ENCODE measurements at places on chromosomes 4 and X.
A peak's percentile ranks its signal among the peaks of the same experiment; 100 is the strongest.

DNA sequence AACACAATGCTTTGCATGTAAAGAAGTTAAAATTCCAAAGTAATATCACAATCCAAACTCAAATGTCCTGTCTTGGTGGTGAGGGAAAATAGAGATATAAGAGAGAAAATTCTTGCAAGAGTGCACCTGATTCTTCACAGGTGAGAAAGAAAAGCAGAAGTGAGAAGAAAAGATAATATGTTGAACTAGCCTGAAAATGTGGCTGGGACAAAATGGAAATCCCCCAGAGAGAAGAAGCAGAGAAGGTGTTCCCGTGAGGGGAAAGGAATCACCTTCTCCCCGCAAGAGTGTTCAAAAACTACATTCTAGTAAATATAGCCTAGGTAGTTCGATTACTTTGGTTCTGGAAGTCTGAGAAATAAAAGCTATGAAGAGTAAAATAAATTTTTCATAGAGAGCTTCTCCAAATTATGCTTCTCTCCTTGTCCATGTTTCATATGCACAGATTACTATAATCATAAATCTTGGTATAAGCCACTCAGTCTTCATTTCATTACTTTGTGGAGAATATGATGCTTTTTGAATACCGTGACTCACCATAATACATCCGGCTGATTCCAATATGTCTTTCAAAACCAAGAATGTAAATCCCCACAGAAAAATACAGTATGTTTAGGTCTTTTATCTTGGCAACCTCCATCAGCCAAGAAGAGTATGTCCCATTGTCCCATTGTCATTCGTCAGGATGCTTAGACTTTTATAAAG is 63.1 kb downstream of the COX18 start:
- no peak for DNase-seq
- H3K27ac ChIP-seq, result no peak overlapping the region
- no peak overlapping the region for H3K4me3 ChIP-seq
- H3K27me3 ChIP-seq, result peaks cover 2% of the 10 kb centered on the region
- H3K36me3 ChIP-seq, result no peaks in the 10 kb centered on the region
- H3K4me1 ChIP-seq, result no peaks in the 10 kb centered on the region

DNA sequence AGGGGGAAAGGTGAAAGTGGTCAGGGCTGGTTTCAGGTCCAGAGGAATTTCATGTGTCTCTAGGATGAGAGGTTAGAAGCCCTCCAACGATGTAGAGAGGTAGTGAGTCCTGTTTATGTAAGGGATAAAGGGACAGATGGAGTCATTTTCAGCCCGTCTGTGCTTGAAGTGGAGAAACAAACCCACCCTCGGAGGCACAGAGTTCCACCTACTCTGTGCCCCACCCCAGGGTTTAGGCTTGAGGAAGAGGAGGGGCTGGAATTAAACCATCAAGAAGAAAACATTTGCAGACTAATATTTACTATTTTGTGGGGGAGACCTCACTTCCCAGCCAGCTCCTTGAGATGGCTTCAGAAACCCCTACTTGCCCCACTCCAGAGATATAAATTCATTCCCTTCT is 868 bp upstream of the GNL3L start:
- H3K36me3 ChIP-seq, result no peaks in the 10 kb centered on the region
- H3K27me3 ChIP-seq, result no peaks in the 10 kb centered on the region
- DNase-seq, result no peak
- H3K27ac ChIP-seq, result peak overlapping the region; percentile 71
- peaks cover 2% of the 10 kb centered on the region for H3K4me1 ChIP-seq
- peak overlapping the region; percentile 82 for H3K4me3 ChIP-seq

- no peak overlapping the region for H3K27ac ChIP-seq
- H3K36me3 ChIP-seq, result peaks cover 5% of the 10 kb centered on the region
- DNase-seq, result no peak
- no peaks in the 10 kb centered on the region for H3K27me3 ChIP-seq
- no peak overlapping the region for H3K4me3 ChIP-seq
Measured at GRCh38 chrX:20225488-20225833, 41.2 kb downstream of the RPS6KA3 start.

DNA sequence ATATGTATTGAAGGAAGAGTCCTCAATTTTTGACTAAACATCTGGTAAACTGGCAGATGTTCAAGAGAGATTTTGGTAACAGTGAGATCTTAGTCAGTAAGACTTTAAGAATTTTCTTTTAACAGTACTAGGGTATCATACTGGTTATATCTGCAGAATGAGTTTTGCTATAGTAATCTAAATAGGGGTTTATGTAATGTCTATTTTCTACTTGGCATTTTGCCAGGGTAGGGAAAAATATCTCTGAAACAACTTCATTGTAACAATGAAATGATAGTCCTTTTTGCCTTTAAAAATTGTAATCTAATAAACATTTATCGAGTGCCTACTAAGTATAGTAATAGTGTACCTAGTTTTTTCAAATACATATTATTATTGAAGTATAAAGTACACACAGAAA is 32.1 kb downstream of the XK start:
- H3K27ac ChIP-seq, result no peak overlapping the region
- no peaks in the 10 kb centered on the region for H3K4me1 ChIP-seq
- H3K27me3 ChIP-seq, result no peaks in the 10 kb centered on the region

- H3K27ac ChIP-seq, result peak overlapping the region; percentile 66
- H3K27me3 ChIP-seq, result no peaks in the 10 kb centered on the region
- no peak overlapping the region for H3K4me3 ChIP-seq
- no peaks in the 10 kb centered on the region for H3K36me3 ChIP-seq
- peaks cover 16% of the 10 kb centered on the region for H3K4me1 ChIP-seq
- peak; percentile 45 for DNase-seq
Measured at GRCh38 chr4:138898282-138898681, 117.3 kb upstream of the NOCT start.

- H3K36me3 ChIP-seq, result no peaks in the 10 kb centered on the region
- no peak overlapping the region for H3K4me3 ChIP-seq
- no peak for DNase-seq
- H3K27me3 ChIP-seq, result no peaks in the 10 kb centered on the region
Measured at GRCh38 chrX:65634732-65635131, 32.7 kb upstream of the MSN start.

Data from large intestine (tissue), 12 donors.